ENCODE measurements at places on chromosomes 11 and 22. TPM values are rescaled to one million over a fixed set of nuclear protein-coding genes. Genes with fewer than 3 reads are reported as not detected.

MIAT gene
- 1.1 TPM for total RNA-seq

TRIM66 gene
- 7.4 TPM for total RNA-seq

NCF4 gene
- not detected for total RNA-seq

SCN3B gene
- total RNA-seq = 0.22 TPM

TEAD1 gene
- total RNA-seq = 230 TPM

FOSL1 gene
- 76.5 TPM for total RNA-seq

SHISA8 gene
- not detected for total RNA-seq
